ENCODE measurements at places on chromosomes 4 and X.
A peak's percentile ranks its signal among the peaks of the same experiment; 100 is the strongest.

DNA sequence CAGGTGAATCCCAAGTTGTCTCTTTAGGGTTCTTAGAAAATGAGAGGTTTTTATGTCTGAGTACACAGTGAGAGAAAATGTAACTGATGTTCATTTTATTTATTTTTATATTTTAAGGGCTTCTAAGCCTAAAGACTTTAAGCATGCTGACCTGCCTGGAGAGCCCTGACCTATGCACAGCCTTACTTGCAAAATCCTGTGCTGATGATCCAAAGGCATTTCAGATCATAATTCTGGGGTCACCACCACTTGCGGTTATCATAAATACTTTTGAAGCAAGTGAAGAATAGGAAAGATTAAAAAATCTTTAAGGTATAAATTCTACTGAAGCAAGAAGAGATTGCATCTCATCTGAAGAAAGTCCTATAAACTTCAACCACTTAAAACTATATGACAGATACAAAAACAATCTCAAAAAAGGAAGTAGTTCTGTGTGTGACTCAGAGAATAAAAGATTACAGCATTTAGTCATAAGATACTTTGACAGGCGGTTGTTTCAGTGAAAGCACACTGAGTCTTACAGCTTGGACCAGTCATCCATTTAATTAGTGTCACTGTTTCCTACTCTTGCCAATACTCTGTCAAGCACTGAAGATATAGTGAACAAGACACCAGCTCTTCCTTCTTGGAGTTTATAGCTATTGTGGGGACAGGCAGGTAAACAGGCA lies 245.2 kb upstream of the DIPK2B start:
- no peak for DNase-seq

DNA sequence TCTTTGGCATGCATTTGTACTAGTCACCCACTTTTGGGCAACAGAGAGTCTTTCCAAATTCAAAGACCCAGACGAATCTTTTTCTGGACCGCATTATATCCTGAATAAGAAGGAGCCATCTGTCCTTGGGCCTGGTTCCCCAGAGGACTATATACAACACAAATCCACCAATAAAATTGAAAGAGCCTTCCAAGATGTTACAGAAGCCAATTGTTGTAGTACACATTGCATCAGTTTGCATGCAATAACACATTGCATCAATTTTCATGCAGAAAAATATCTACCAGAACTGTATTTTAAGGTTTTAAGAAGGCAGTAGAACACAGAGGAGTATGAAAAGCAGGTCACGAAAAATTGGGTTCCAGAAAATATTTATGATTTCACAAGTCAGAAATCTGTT lies 203.2 kb downstream of the HTR2C start:
- no peak for DNase-seq

DNA sequence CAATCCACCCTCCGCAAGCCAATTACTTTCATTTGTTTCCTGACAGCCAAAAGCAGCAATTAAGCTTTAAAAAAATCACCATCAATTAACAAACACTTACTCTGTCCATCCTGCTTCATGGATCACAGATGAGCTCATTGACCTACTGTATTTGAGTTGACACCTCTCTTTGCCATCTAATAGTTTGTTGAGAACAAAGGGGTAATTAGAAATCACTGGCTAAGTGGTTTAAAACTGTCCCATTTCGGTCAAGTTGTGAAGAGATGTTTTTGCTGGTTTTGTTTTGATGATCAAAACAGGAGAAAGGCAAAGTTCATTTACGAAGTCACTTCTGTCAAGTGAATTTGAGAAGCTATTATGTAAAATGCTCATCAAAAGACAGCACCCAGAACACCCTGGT lies 10.4 kb downstream of the SH3KBP1 start:
- DNase-seq: no peak

- DNase-seq: peak; percentile 34
Measured at GRCh38 chr4:89661173-89661899, 175.6 kb downstream of the SNCA start.

GRCh38 chrX:81206476-81206875 lies 4.6 kb downstream of the SH3BGRL start:
- DNase-seq: no peak

All from RWPE2 (cell line).